ENCODE measurements at places on chromosomes 7 and 10.
A peak's percentile ranks its signal among the peaks of the same experiment; 100 is the strongest.

GRCh38 chr7:92751902-92752901, 84.2 kb downstream of the CDK6 start:
- peak; percentile 91 for DNase-seq

DNA sequence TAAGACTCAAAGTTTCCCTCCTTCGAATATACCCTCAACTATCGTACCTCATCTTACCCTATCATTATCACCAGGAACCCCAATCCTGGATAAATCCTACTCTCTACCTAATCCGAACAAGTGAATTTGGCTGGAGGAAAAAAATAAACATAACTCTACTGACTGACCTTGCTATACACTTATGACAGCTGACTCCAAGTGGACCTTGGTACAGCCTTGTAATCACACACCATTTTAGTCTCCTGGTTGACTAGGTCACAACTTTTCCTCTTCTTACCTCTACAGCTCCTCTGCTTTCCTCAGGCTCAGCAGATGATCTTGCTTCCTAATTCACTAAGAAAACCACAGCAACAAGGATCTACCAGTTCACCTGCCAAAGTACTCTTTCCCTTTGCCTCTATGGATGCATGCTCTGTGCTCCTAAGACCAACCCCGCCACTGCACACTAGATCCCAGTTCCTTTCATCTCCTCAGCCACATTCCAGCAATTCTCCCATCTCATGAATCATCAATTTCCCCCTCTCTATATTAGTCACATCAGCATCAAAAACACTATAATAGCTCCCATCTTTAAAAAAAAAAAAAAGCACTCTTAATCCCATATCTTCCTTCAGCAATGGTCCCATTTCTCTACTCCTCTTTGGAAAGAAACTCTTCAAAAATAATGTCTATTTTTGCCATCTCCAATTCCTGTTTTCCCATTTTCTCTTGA, 35.5 kb downstream of the COA1 start:
- DNase-seq, result no peak

DNA sequence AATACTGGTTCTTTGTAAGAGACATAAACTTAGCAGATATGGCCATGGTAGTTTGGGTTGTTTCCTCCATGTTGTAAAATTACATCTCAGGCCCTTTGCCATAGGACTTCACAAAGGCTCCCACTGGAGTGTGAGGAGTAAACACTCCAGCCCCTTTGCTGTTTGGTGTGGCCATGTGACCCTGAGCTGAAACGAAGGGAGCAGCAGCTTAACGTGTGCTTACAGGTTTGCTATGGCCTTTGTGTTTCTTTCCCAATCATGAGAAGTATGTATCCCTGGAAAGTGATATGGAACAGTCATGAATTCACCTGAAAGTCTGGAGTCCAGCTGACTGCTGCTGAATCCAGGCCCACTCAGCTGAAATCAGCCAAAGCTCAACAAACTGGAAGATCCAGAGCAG, 23.8 kb upstream of the SFTPA1 start:
- no peak for DNase-seq

DNA sequence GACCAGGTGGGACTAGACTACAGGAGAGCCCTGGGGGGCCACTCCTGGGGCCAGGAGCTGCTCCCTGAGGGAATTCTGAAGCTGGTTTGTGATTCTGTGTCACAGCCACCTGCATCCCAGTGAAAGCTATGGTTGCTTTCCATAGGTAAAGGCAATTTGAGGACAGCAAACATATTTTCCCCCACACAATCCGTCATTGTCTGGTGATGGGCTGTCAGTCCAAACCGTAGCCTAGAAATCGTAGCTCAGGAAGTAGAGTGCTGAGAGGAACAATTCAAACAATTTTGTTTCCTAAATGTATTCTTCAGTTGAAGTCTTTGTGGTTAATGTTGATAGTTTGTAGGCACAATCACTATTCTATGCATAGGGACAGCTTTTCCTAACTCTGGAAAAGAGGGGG, 106.0 kb upstream of the INSYN2A start:
- DNase-seq, result no peak

GRCh38 chr10:131041441-131041840, 270.1 kb downstream of the TCERG1L start:
- no peak for DNase-seq

DNA sequence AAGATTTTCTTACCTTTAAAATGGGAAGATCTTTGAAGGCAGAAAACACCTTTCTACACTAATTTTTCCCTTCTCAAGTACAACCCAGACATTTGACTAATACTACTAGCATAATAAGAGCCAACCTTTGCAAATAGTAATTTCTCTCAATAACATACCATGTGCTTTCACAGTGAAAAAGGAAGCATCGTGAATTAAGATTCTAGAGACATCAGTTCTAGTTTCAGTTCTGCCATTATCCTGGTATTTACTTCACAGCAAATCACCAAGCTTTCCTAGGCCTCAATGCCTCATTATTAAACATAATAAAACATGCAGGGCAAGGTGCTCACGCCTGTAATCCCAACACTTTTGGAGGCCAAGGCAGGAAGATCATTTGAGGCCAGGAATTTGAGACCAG, 24.9 kb downstream of the GSAP start:
- no peak for DNase-seq

DNA sequence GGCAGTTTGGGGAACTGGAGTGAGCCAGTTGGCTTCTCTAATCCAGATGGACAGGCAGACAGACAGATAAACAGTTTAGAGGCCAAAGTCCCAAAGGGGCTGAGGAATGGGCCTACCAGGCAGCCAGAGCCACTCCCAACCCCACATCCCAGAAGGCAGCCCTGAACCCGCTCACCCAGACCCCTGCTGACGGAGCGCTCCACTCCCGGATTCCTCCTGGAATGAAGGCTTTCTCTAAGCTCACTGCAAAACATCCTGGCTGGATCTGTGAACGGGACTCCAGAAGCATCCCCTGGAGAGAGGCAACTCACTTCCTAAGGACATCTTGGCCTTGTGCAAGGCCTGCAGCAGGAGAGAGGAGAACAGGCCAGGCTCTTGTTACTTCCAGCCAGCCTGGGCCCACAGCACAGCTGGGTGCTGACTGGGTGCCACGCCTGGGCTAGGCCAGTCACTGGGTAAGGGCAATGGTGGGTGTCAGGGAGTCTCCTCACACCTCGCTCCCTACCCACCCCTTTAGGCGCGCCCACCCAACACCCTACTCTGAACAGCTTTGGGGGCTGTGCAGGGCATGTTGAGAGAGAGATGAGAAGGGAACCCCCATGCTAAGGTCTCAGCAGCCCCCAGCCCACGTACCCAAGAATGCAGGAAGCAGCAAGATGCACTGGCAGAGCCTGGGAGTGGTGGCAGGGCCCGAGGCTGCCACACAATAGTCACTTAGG, 168.6 kb upstream of the ZMIZ1 start:
- DNase-seq, result no peak

DNA sequence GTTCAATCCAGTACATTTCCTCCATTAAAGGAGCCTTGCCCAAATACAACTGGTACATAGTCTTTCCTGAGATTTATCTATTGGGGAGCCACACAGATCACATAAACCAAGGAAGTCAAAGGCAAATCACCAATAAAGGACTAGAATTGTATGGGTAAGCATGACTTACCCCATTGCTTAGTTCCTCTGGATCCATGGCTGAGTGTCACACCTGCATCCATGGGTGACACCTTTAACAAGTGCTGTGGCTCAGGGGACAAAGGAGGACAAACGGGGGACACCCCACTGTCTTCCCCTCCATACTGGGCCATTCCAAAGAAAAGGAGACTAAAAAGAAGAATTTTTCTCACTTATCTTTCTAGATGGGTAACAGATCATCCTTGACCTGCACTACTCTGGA, 30.4 kb downstream of the ZNF92 start:
- no peak for DNase-seq

DNA sequence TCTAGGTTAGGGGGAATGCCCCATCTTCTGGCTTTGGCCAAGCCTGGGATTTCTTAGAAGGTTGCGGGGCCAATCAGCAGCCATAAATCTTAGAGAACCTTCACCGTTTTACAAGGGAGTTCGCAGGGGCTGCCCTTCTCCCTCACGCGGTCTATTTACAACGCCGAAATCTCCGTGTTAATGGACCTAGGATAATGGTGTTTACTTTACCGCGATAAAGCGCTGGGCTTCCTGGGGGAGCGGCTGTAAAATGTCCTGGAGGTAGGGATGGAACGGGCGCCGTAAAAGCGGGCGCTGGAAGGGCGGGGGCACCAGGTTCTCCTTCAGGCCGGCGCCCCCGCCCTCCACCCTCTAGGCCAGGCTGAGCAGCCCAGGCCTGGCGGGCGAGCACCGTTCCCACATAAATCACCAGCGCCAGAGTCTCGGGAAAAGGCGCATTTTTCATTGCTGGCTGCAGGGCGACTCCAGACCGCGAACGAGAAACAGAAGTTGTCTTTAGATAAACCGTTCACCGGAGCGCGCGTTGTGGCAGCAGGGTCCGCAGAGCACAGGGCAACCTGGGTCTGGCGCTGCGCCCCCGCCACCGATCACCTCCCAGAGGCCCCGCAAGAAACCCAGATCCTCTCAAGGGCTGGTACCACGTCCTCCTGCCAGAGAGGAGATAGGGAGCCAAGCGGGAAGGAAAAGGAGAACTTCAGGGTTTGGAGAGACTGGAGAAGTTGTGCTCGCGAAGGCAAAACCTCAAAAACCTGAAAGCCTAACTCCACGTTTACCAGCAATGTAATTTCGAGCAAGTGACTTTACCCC, 12.5 kb upstream of the NKX2-3 start:
- peak; percentile 37 for DNase-seq

GRCh38 chr10:16441173-16441840, 4.5 kb downstream of the PTER start:
- no peak for DNase-seq

- DNase-seq, result no peak
These were observed 180.0 kb upstream of the ADCY1 start for GRCh38 chr7:45394117-45394708.

DNA sequence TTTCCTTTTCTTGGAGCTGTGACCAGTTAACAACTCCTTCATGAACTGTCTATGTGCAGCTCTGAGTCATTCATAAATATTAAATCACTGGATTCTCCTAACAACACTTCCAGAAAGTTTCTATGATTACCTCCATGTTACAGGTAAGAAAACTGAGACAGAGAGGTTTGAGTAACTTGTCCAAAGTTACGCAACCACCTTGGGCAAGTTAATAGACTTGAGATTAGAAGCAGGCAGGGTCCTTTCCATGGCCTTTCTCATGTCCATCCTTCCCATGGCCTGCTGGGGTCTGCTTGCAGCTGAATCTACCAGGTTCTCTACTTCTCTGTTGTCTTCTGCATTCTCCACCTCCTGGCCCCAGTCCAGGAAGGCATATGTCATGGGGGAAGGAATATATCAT, 648.8 kb upstream of the MKI67 start:
- DNase-seq, result no peak

DNA sequence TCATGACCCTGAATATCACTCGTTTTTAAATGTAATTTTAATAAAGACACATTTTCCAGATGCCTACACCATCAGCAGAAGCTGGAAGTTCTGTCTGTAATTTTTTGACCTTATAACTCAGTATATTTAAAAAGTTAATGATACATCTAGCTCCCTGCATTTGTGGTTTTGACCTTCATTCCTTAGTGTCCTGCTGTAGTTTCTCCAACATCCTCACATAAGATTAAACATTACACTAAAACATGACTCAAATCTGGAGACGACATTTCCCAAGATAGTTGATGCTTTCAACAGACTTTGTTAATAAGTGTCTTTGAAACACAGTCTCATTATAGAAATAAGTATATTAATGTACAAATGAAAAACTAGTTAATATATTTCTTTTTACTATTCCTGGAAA, 363.1 kb downstream of the POM121L12 start:
- no peak for DNase-seq

- no peak for DNase-seq
These were observed 682.5 kb downstream of the LRMDA start for GRCh38 chr10:76113952-76114351.

- DNase-seq, result no peak
These were observed 102.5 kb upstream of the SAMD8 start for GRCh38 chr10:75008952-75009351.

DNA sequence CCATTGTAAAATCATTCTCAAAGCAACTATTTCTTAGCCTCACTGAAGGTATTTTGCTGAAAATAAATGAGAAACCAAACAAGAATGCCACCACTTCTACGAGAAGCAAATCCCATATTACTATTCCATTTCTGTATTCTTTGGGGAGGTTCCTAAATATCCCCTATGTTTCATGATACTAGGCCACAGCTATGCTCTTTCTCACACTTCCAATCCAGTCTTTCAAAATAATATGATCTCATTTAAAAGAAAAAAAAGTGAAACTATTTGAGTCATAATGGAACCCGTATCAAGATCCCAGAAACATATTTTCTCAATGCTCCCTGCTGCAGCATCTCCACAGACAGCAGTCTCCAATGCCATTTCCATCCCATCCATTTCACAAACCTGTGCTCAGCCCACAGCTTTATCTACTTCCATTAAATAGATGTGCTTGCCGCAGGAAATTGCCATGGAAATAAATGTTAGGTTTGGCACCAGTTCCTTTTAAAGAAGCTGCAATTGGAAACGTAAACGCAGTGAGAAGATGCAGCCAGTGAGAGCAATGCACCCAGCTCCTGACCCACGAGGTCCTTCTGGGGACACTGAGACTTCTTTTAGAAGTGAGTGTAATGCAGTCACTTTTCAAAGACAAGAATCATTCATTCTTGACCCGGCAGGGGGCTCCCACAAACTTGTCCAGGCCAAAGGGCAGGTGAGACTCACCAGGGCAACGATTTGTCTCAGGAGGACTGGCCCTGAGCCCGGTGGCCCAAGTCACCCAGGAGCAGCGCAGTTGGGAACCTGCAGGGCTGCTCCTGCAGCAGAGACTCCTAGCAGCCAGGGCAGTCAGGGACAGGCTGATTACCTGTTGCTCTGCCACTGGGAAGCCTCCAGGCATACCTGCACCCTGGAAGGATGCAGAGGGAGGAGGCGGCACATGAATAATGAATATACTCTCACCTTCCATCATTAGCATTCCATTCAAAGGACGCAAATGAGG, 99.6 kb downstream of the C10orf90 start:
- no peak for DNase-seq

DNA sequence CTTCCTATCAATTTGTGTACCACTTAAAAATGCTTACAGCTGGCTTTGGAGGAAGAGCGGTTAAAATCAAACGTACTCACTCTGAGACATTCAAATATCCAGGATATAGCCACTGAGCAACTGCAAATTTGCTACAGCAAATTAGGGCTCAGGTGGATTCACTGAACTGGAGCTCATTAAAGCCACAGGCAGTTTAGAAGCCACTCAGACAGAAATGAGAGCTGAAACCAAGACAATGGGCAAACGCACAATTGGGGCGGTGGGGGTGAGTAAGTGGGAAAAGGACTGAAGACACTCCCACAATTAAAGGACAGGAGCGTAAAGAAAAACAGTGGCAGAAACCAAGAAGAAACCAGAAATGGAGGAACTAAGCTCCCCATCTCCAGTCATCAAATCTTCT, 20.5 kb downstream of the MPP7 start:
- no peak for DNase-seq

- no peak for DNase-seq
These were observed 291.9 kb downstream of the GFRA1 start for GRCh38 chr10:115981081-115981480.

Data from H4 (cell line).